Vagina (tissue), 2 donors: ENCODE measurements at places on chromosomes 4 and X.

GRCh38 chr4:17280261-17281018 lies 231.4 kb downstream of the QDPR start:
- H3K27ac ChIP-seq: no peak overlapping the region
- H3K4me1 ChIP-seq: no peaks in the 10 kb centered on the region
- no peak overlapping the region for H3K4me3 ChIP-seq
- DNase-seq: no peak
- H3K36me3 ChIP-seq: no peaks in the 10 kb centered on the region
- no peaks in the 10 kb centered on the region for H3K27me3 ChIP-seq

DNA sequence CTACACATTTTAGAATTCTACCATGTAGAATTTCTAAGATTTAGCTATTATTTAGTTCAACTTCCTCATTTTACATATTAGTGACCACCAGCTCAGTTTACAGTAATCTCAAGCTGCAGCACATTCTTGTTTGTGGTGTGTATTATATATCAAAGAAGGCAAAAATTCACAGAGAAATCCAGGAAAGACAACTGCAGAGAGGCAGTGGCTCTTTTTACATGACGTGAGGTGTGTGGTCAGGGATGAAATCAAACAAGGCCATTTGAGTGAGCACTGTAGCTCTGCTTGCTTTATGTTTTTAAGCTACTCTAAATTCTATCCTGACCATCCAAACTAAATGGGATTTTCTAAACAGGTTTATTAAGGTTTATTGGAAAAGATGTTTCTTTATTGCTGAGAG lies 71.1 kb downstream of the COL25A1 start:
- H3K27me3 ChIP-seq: no peaks in the 10 kb centered on the region
- no peak overlapping the region for H3K4me3 ChIP-seq
- H3K36me3 ChIP-seq: no peaks in the 10 kb centered on the region
- no peak overlapping the region for H3K27ac ChIP-seq

DNA sequence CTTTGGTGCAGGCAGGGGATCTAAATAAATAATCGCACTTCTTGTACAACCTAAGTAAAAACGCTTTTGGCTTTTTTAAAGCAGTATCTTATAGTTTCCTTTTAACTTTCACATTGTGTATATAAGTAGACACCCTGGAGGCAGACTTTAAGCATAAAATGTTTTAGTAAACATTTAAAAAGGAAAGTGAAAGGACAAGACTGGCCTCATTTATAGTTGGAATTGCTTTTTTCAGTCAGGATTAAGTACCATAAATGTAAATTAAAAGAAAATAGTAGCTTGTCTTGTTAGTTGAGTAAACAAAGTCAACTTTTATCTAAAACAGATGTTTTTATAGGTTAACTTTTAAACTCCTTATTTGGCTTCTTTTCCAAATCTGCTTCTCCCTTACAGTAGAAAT lies 39.7 kb downstream of the PTPN13 start:
- peaks cover 20% of the 10 kb centered on the region for H3K4me1 ChIP-seq
- no peaks in the 10 kb centered on the region for H3K27me3 ChIP-seq
- no peak for DNase-seq
- H3K4me3 ChIP-seq: no peak overlapping the region

DNA sequence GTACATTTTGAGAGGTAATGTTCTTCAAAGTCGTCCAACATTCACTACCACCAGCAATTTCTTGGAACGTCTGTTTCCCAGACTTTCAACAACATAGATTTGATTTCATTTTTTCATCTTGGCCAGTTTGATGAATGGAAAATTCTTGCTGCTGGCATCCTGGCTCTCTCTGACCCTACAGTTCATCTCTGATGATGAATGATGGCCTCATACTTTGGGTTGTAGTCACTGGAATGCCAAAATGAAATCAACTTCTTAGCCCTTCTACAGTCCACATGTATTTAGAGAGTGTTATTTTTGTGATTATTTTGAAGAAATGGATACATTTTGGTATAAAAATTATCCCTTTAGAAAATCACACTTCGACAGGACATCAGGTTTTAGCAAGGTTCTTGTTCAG lies 8.8 kb downstream of the CHST7 start:
- no peak overlapping the region for H3K4me3 ChIP-seq
- H3K27me3 ChIP-seq: no peaks in the 10 kb centered on the region
- no peak overlapping the region for H3K27ac ChIP-seq
- H3K4me1 ChIP-seq: peaks cover 16% of the 10 kb centered on the region
- no peaks in the 10 kb centered on the region for H3K36me3 ChIP-seq

DNA sequence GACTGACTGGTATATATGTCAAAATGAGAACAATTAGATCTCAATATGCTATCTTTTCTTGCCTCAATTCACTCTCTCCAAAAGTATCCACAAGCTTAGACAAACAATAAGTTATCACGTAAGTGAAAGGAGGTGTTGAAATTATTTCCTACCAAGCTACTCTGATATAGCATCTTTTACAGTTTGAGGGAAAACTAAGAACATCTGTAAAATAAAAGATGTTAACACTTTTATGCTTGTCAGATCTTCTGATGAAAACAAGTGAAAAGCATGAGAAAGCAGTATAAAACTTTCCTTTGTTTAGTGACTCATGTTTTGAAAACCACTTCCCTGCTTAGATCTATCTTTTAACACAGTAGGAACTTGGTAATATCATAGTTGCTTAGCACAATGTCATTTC lies 8.4 kb upstream of the MAB21L2 start:
- no peak overlapping the region for H3K4me3 ChIP-seq
- no peaks in the 10 kb centered on the region for H3K36me3 ChIP-seq
- H3K4me1 ChIP-seq: no peaks in the 10 kb centered on the region
- H3K27ac ChIP-seq: no peak overlapping the region

- no peak overlapping the region for H3K27ac ChIP-seq
- no peak overlapping the region for H3K4me3 ChIP-seq
- no peaks in the 10 kb centered on the region for H3K36me3 ChIP-seq
Observed at GRCh38 chr4:22504922-22505321, 10.9 kb downstream of the ADGRA3 start.

GRCh38 chr4:181659202-181659601 lies 584.0 kb upstream of the TENM3 start:
- no peak for DNase-seq
- H3K36me3 ChIP-seq: no peaks in the 10 kb centered on the region
- no peak overlapping the region for H3K4me3 ChIP-seq
- no peaks in the 10 kb centered on the region for H3K27me3 ChIP-seq
- H3K4me1 ChIP-seq: no peaks in the 10 kb centered on the region

- H3K27ac ChIP-seq: no peak overlapping the region
- no peak overlapping the region for H3K4me3 ChIP-seq
- H3K27me3 ChIP-seq: no peaks in the 10 kb centered on the region
- H3K4me1 ChIP-seq: peaks cover 4% of the 10 kb centered on the region
- H3K36me3 ChIP-seq: no peaks in the 10 kb centered on the region
Observed at GRCh38 chr4:1511441-1512041, 105.3 kb upstream of the NKX1-1 start.

GRCh38 chr4:142846729-142847596 lies 862 bp upstream of the INPP4B start:
- peak overlapping the region; percentile 70 for H3K4me3 ChIP-seq
- H3K27ac ChIP-seq: peak overlapping the region; percentile 73
- H3K27me3 ChIP-seq: no peaks in the 10 kb centered on the region
- H3K36me3 ChIP-seq: no peaks in the 10 kb centered on the region
- DNase-seq: no peak

- no peaks in the 10 kb centered on the region for H3K27me3 ChIP-seq
- H3K27ac ChIP-seq: no peak overlapping the region
- no peaks in the 10 kb centered on the region for H3K36me3 ChIP-seq
- no peaks in the 10 kb centered on the region for H3K4me1 ChIP-seq
- DNase-seq: no peak
Observed at GRCh38 chr4:176425035-176425434, 105.3 kb downstream of the SPCS3 start.

DNA sequence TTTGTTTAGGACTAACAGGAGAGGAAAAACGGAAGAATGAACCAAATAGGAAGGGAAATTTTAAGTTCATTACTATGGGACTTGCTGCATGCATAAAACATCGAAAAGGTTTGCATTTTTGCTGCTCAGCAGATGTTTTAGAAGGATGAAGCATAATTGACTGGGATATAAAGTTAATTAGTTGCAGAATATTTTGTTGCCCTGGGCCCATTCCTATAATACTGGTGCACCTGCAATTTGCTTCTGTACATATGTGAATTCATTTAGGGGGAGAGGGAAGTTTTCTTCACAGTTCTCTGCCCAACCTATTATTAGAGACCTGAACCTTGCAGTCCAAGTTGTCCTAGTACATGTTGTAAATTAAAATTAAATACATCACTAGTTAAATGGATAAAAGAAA lies 232.0 kb downstream of the UGT8 start:
- H3K36me3 ChIP-seq: no peaks in the 10 kb centered on the region
- DNase-seq: no peak
- no peak overlapping the region for H3K27ac ChIP-seq
- H3K27me3 ChIP-seq: no peaks in the 10 kb centered on the region

- no peaks in the 10 kb centered on the region for H3K27me3 ChIP-seq
- H3K27ac ChIP-seq: no peak overlapping the region
- no peak overlapping the region for H3K4me3 ChIP-seq
Observed at GRCh38 chr4:138894709-138895108, 120.9 kb upstream of the NOCT start.

DNA sequence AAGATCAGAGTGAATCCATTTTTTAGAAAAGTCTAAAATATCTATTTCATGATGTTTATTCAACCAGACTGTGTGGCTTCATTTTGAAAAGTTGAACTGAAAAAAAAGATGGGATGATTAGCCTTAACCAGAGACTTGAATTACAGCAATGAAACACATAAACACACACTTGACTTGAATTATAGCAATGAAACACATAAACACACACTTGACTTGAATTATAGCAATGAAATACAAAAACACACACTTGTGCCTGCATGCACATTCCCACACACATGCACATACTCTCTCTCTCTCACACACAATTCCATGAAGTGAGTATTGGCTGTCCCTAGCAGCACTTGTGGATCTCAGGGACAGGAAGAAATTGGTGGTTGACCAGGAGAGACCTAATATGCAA lies 286.8 kb downstream of the USP46 start:
- no peaks in the 10 kb centered on the region for H3K36me3 ChIP-seq
- no peak for DNase-seq
- H3K4me1 ChIP-seq: no peaks in the 10 kb centered on the region
- no peak overlapping the region for H3K27ac ChIP-seq
- H3K27me3 ChIP-seq: no peaks in the 10 kb centered on the region

- DNase-seq: no peak
- no peaks in the 10 kb centered on the region for H3K27me3 ChIP-seq
- no peaks in the 10 kb centered on the region for H3K36me3 ChIP-seq
- peaks cover 4% of the 10 kb centered on the region for H3K4me1 ChIP-seq
- H3K4me3 ChIP-seq: no peak overlapping the region
- H3K27ac ChIP-seq: no peak overlapping the region
Observed at GRCh38 chr4:108049406-108049805, 59.7 kb downstream of the HADH start.

DNA sequence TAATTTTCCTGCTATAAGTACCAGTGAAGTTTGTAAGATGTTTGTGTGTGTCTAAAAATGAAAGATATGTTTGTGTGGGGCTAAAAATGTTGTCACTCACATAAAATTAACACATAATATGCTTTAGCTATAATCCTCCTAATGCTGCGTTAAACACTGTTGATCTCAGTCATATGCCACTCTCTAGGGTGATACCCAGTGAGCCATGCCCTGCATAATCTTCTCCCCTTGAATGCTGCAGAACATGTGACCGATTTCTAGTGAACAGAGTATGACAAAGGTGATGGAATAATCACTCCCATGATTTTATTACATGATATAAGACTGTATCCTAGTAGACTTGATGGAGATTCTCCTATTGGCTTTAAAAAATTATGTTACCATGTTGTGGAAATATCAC lies 119.1 kb upstream of the EPHA5 start:
- no peak for DNase-seq
- H3K36me3 ChIP-seq: no peaks in the 10 kb centered on the region
- H3K4me1 ChIP-seq: no peaks in the 10 kb centered on the region
- no peaks in the 10 kb centered on the region for H3K27me3 ChIP-seq
- no peak overlapping the region for H3K4me3 ChIP-seq

GRCh38 chr4:96315815-96316214 lies 475.9 kb downstream of the PDHA2 start:
- no peak overlapping the region for H3K4me3 ChIP-seq
- H3K36me3 ChIP-seq: no peaks in the 10 kb centered on the region
- H3K27ac ChIP-seq: no peak overlapping the region

DNA sequence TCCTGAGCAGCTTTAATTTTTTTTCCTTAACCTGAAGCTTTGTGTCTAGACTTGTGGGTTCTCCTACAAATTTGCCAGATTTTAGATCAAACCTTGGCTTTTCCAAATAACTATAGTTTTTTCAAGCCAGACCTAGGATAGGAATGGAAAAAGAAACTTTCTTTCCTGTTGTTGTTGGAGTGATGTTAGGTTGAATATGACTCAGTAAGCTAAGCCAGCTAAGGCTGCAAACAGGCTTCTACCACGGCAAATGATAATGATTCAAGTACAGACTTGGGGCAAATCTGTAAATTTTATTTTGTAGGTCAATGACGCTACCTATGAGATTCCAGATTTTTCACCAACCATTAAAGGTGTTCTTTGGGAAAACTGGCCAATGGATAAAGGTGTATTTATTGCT lies 45.6 kb downstream of the WDR19 start:
- no peaks in the 10 kb centered on the region for H3K4me1 ChIP-seq
- no peak overlapping the region for H3K27ac ChIP-seq
- DNase-seq: no peak
- no peaks in the 10 kb centered on the region for H3K36me3 ChIP-seq

DNA sequence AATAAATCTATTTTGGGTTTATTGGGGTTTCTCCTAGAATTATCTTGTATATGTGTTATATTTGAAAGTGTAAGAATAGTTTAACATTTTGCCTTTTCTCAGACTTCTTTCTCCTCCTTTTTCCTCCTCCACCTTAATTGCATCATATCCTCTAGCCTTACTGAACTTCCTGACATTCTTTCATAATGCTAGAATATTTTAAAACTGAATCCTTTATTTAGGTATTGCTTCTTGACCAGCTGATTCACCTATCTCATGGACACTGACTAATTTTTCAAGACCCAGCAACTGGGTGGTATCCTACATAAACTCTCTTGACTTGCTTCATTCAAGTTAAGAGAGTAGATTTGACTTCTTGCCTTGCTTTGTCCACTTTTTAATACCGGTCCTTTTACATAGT lies 1508.9 kb downstream of the STIM2 start:
- no peaks in the 10 kb centered on the region for H3K36me3 ChIP-seq
- no peak for DNase-seq
- no peak overlapping the region for H3K27ac ChIP-seq
- H3K4me1 ChIP-seq: no peaks in the 10 kb centered on the region

- peak overlapping the region; percentile 25 for H3K27ac ChIP-seq
- H3K36me3 ChIP-seq: no peaks in the 10 kb centered on the region
- no peak overlapping the region for H3K4me3 ChIP-seq
- H3K27me3 ChIP-seq: no peaks in the 10 kb centered on the region
- no peaks in the 10 kb centered on the region for H3K4me1 ChIP-seq
- no peak for DNase-seq
Observed at GRCh38 chrX:41478381-41478911, 31.3 kb downstream of the NYX start.

- H3K4me1 ChIP-seq: no peaks in the 10 kb centered on the region
- H3K27me3 ChIP-seq: no peaks in the 10 kb centered on the region
- H3K36me3 ChIP-seq: no peaks in the 10 kb centered on the region
Observed at GRCh38 chr4:138677212-138677611, 338.4 kb upstream of the NOCT start.
